ENCODE measurements at places on chromosomes 7 and 10. TPM values are rescaled to one million over a fixed set of nuclear protein-coding genes. Genes with fewer than 3 reads are reported as not detected.

PDE1C gene
- polyA plus RNA-seq: 3.2 TPM

UCMA gene
- polyA plus RNA-seq: not detected

MRPL43 gene
- polyA plus RNA-seq: 93.1 TPM

BHLHA15 gene
- 0.44 TPM for polyA plus RNA-seq

OGA gene
- polyA plus RNA-seq: 124 TPM

ATE1 gene
- 43.4 TPM for polyA plus RNA-seq

NEBL gene
- polyA plus RNA-seq: 105 TPM

IGFBP3 gene
- polyA plus RNA-seq: 117 TPM

OR2A5 gene
- polyA plus RNA-seq: 0.10 TPM

OR13A1 gene
- polyA plus RNA-seq: 0.13 TPM

ITPRID1 gene
- not detected for polyA plus RNA-seq

LRWD1 gene
- polyA plus RNA-seq: 21.8 TPM

TMEM270 gene
- polyA plus RNA-seq: 0.08 TPM

UNC5B gene
- 74.8 TPM for polyA plus RNA-seq

DNA sequence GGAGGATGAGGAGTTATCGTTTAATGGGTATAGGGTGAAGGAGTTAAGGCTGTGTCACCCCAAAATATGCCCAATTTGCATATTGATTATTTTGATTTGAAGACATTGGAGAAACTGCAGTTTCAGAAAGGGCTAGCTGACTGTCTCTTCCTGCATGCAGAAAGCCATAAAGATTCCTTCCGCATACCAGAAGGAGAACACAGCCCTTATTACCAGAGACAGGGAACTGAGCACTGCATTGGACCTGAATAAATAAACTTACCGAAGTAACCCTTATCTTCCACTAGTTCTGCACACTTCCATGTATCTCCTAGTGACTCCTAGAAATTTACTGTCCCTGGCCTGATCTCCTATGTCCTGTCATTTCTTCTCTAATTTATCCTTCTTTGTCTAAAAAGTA lies 821.9 kb upstream of the AUTS2 start:
- no peak for DNase-seq

DNA sequence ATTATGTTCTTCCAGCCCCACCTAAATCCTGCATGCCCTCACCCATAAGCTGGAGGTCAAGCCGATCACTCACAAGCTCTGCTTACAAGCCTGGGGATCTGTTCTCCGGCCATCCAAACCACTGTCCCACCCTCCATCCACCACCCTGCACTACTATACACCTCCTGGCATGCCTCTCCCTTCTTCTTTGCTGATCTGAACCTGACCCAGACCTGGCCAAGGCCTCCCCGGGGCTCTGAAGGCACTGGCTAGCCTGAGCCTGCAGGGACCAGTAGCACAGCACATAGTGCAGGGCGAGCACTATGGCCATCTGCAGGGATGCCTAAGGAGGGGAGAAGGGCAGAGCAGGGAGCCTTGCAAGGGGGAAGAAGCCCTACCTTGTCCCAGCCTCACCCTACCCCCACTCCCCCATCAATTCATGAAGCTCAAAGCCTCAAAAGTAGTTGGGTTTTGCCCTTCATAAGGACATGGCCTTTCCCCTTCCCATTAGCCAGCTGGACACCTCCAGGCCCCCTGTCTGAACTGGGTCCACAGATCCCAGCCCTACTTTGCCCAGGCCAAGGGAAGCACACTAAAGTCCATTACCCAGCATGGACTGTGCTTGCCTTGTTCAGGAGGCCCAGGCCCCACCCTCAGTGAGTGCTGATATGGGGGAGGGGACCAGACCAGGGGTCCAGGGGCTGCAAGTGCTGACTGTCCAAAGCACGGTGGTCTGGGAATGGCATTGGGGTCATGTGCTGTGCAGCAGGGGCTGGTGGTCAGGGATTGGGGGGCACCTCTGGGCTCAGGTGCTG lies 29.6 kb downstream of the CHAT start:
- no peak for DNase-seq

GRCh38 chr7:152340161-152340560 lies 95.6 kb downstream of the KMT2C start:
- no peak for DNase-seq

DNA sequence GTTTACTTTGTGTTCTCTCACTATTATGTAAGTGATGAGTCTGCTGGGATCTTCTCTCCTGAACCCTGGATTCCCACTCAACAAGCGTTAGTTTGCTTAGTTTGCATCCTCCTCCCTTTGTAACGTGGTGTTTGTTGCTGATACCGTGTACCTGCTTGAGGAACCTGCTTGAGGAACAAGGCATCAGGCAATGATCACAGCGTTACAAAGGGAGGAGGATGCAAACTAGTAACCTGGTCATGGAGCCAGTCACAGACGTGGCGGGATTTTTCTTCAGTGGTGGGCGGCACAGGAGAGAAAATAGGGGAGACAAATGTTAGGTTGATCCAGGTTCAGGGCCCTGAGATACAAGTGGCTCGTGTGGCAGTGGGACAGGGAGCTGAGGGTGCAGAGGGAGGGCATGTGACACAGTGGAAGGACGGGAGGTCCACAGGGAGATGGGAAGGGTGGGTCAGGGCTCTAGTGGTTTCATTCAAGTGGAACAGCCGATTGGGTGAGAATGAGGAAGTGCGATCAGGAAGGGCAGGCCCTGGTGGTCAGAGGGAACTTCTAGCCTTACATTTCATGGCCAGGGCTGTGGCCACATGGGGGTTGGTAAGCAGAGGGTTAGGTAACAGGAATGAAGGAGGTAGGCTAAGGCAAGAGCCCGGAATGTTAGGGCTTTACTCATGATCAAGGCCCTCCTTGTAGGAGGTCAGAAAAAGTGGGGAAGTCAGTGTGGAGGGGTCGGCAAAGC lies 38.0 kb downstream of the SNX10 start:
- no peak for DNase-seq

DNA sequence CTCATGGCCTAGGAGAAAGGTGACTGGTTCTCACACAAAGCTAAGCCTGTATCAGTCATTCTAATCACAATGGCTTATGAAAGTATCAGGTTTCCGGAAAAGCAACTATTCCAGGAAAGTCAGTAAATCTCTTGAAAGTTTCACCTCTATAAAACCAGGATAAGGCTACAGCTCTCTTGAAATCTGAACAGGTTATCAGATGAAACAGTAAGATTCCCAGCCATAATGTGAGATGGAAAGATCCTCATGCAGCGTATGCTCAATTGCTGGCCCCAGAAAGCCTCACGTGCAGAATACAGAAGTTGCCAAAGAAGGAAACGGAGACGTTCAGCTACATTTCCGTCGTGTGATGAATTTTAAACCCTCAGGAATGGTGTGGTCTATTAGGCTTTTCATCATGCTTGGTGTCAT lies 90.0 kb downstream of the PFKFB3 start:
- DNase-seq: no peak

DNA sequence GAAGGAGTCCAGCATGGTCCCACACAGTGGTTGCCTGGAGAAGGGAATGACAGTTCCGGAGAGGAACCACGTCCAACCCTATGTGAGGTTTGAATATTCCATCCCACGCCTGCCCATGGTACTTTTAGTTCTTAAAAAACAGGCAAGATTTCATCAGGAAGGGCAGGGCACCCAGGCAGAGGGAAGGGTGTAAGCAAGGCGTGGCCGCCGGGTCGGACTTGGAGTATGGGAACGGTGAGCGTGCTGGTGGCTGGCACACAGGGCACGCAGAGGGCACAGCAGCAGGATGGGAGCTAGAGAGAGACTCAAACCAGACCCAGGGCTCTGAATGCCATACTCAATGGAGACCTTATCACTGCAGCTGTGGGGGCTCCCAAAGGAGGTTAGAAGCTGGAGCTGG lies 34.3 kb downstream of the FAM53B start:
- no peak for DNase-seq

DNA sequence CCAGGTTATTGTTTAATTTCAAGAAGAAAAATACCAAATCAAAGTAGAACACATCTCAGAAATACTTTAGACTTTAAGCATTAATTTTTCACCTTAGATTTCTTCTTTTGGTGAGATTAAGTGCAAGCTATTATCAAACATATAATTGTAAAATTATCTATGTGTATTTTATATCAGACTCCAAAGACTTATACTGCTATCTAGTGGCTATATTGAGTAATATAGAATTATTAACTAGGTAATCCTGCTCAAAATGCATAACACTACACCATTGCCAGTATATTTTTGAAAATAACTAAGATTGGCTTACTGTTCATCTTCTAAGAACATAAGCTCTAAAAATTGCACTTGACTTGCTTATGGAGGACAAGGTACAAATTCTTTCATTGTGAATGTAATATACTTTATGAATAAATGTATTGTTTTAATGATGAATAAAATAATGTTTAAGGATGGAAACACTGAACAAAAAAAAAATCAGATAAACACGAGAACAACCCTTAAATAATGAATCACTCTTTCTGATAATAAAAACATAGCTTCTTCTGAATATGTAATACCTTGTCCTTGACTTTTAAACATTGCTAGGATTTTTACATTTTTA lies 86.7 kb upstream of the GNAI1 start:
- no peak for DNase-seq

- DNase-seq: no peak
These were observed 31.5 kb upstream of the ADCYAP1R1 start for GRCh38 chr7:31020652-31021051.

- DNase-seq: no peak
These were observed 139.4 kb upstream of the MKI67 start for GRCh38 chr10:128265596-128265995.

- DNase-seq: no peak
These were observed 33.4 kb downstream of the ZC3HAV1 start for GRCh38 chr7:139075871-139076686.

DNA sequence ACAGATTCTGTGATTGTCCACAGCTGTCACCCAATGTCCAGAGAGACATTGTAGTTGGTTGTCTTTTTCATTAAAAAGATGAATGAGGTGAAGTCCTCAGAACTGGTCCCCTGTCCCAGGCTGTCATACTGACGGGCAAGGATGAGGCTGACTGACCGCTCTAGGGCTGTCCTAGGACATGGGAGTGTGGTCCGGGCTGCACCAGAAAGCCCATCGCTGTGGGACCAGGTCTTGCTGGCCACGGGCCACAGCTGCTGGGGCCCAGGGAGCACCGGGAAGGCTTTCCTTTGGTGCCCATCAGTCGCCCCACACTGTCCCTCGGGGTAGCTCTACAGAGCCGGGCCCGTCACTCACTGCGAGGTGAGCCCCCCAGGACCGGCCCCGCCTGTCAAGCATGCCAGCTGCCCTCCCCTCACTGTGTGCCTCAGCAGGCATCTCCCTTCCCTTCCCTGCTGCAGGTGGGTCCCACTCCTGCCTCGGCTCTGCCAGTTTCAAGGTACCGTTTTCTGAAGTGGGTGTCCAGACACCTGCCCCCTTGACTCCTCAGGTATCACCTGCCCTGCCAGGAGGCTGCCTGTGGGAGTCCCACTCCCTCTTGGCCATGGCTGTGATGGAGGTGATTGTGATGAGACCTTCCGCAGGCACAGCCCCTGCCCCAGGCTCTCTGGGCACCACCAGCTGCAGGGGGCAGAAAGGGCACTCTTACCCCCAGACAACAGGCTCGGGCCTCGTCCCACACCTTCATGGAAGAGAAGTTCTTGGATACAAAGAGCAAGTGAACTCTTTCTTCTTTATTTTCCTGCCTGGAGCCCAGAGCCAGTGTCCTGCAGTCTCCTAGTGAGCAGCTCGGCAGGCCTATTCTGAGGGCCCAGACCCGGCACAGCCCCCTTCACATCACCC lies 21.7 kb downstream of the LRRC27 start:
- DNase-seq: no peak

- no peak for DNase-seq
These were observed 520.8 kb downstream of the REEP3 start for GRCh38 chr10:64041989-64042490.

GRCh38 chr7:149147752-149148653 lies 750 bp downstream of the ZNF398 start:
- DNase-seq: no peak

- no peak for DNase-seq
These were observed 210.4 kb downstream of the SKIDA1 start for GRCh38 chr10:21314906-21315644.

- DNase-seq: no peak
These were observed 190.2 kb downstream of the ACTR3B start for GRCh38 chr7:152949790-152950189.

DNA sequence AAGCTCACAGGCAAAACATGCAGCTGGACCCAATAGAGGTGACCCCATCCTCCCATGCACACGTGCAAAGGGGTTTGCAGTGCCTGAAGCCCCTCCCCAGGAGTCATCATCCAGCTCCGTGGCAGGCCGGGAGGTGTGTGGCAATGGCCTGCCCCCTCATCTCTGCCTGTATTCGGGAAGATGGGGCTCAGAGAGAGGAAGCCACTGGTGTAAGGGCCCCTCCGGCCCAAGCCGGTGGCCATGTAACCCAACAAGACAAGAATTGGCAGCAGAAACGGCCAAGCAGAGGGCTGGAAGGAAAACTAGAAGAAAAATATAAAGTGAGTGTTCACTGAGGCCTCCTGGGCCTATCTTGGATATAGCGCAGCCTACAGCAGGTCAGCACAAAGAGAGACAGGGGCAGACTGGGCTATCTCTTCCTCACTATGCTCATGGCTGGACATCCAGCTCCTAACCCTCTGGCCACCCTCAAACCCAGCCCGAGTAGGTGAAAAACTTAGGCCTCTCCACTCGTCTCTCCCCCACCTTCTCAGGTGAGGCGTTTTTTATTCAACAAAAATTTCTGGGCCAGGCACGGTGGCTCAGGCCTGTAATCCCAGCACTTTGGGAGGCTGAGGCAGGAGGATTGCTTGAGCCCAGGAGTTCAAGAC lies 158.1 kb downstream of the CCDC3 start:
- no peak for DNase-seq

- no peak for DNase-seq
These were observed 43.4 kb downstream of the CLIP2 start for GRCh38 chr7:74332373-74333176.

- no peak for DNase-seq
These were observed 75.4 kb downstream of the NUDCD3 start for GRCh38 chr7:44415047-44415446.

DNA sequence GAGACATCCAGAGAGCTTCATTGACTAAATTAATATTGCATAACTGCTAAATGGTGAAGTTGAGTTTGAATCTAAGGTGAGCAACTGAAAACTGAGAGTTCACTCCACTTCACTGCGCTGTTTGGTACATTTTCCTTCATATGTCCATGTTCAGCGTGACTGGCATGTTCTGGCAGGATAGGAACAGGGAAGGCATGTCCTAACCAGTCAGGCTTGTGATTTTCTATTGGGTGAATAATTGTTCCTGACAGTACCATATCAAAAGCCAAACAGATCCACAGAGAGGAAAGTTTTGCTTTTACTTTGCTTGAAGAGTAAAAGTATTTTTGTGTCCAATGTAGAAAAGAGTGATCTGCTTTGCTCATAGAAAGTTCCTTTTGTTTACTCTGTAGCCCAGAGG lies 53.2 kb downstream of the WDFY4 start:
- no peak for DNase-seq

DNA sequence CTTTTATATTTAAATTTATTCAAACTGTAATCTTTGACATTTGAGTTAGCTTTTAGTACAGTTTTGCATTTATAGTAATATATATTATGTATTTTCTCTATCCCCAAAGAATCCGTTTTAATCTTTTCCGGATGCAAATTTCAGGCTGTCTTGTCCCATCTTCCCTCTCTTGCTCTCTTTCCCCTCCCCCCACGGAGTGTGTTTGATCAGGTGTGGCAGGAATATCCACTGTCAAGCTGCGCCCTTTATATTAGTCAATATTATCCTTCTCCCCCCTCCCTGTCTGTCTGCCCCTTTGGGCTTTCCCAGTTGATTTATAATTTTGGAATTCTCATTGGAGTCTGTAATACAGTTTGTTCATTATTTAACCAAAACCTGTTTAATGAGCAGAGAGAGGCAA lies 19.0 kb downstream of the GBF1 start:
- DNase-seq: no peak
